ENCODE measurements at places on chromosomes 2 and 18.

GRCh38 chr2:33673937-33674336 lies 74.8 kb upstream of the FAM98A start:
- H3K4me1 ChIP-seq, result no peaks in the 10 kb centered on the region
- no peak overlapping the region for H3K4me3 ChIP-seq
- peak; percentile 34 for DNase-seq
- H3K27me3 ChIP-seq, result no peaks in the 10 kb centered on the region
- no peak overlapping the region for H3K27ac ChIP-seq

DNA sequence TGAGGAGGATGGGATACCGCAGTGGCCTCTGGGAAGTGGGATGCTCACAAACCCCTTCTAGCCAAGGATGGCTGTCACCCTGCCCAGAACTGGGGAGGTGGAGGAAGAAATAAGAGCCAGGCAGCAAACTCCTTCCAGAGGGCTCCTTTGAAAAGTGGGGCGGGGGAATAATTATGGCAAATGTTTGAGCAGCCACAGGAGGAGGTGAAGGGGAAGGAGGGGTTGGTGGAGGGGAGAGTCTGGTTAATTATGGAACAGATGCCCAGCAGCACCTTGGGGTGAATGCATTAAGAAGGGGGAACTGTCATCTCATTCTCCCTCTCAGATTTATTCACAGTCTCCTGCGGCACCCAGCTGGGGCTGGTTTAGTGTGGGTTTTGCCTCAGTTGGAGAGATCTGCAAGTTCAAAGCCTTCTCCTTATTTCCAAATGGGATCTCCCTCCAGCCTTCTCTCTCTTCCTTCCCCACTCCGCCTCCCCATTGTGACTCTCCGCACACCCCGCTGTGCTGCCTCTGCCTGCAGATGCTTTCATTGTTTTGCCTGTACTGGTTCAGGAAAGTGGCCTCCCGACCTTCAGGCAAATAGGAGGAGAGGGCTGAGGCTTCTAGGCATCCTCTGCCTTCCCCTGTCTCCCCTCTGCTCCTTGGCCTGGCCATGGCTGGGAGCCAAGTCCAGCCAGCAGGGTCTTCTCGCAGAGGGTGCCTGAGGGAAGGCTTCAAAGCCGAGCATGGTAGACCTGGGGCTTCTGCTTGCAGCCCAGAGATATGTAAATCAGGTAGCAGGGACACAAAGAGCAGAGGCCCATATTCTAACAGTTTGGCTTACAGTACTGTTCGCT lies 457.2 kb upstream of the MEX3C start:
- no peaks in the 10 kb centered on the region for H3K36me3 ChIP-seq
- H3K4me3 ChIP-seq, result no peak overlapping the region
- no peak overlapping the region for H3K27ac ChIP-seq
- H3K4me1 ChIP-seq, result no peaks in the 10 kb centered on the region
- DNase-seq, result no peak
- H3K27me3 ChIP-seq, result no peaks in the 10 kb centered on the region

GRCh38 chr18:33960417-33960816 lies 264.3 kb downstream of the NOL4 start:
- DNase-seq, result no peak
- no peaks in the 10 kb centered on the region for H3K27me3 ChIP-seq
- H3K4me1 ChIP-seq, result no peaks in the 10 kb centered on the region
- no peaks in the 10 kb centered on the region for H3K36me3 ChIP-seq

DNA sequence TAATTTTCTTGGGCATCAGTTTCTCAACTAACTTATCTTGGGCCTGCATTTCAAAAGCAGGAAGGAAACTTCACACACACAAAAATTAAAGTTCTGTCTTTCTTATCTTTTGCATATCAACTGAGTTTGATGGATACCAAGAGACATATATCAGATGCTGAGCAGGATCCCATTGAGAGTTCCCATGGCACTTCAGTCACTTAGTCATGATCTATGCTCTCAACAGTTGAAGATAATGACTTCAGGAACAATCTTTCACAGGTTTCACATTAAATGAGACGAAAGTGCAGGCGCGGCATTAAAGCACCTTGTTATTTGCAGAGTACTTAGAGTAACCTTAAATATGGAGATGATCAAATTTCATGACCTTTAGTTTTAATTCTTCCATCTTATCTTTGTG lies 2139.8 kb upstream of the CELF4 start:
- no peak for DNase-seq
- H3K4me1 ChIP-seq, result no peaks in the 10 kb centered on the region
- no peaks in the 10 kb centered on the region for H3K27me3 ChIP-seq
- no peak overlapping the region for H3K27ac ChIP-seq
- H3K4me3 ChIP-seq, result no peak overlapping the region

DNA sequence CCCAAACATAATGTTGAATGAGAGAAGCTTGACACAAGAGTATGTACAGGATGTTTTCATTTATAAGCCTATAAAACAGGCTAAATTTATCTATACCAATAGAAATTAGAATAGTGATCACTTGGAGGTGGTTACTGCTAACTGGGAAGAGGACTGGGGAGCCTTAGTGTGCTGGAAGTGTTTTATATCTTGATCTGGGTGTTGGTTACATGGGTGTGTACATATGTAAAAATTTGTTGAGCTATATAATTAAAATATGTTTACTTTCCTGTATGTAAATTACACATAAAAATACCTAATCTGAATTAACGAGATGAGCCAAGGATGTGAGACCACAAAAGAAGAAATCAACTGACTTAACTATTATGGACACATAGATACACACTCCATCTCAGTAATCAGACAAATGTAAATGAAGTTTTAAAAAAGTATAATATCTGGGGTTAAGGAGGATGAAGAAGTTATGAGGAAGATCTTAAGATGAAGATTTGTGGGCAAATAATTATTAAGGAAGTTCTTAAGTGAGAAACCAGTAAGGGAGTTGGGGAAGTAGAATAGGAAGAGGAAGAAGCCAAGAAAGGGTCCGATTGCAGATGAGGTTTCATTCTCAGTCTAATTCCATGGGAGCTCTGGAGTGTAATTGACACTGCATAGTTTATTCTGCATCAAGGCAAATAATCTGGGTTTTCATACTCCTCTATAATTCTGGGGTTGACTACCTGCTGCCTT lies 32.3 kb upstream of the NABP1 start:
- no peak for DNase-seq
- H3K4me3 ChIP-seq, result no peak overlapping the region
- H3K27ac ChIP-seq, result no peak overlapping the region
- H3K36me3 ChIP-seq, result no peaks in the 10 kb centered on the region
- H3K27me3 ChIP-seq, result no peaks in the 10 kb centered on the region

GRCh38 chr2:24233321-24233720 lies 58.5 kb downstream of the FAM228A start:
- H3K4me1 ChIP-seq, result peaks cover 7% of the 10 kb centered on the region
- DNase-seq, result peak; percentile 19
- H3K36me3 ChIP-seq, result 0 out of 2 replicates have a peak, but pooled peaks cover 3% of the 10 kb centered on the region
- H3K27me3 ChIP-seq, result no peaks in the 10 kb centered on the region

GRCh38 chr2:134175834-134176233 lies 78.0 kb upstream of the MGAT5 start:
- DNase-seq, result no peak
- no peak overlapping the region for H3K4me3 ChIP-seq
- H3K27me3 ChIP-seq, result no peaks in the 10 kb centered on the region
- H3K4me1 ChIP-seq, result peaks cover 16% of the 10 kb centered on the region
- no peaks in the 10 kb centered on the region for H3K36me3 ChIP-seq

DNA sequence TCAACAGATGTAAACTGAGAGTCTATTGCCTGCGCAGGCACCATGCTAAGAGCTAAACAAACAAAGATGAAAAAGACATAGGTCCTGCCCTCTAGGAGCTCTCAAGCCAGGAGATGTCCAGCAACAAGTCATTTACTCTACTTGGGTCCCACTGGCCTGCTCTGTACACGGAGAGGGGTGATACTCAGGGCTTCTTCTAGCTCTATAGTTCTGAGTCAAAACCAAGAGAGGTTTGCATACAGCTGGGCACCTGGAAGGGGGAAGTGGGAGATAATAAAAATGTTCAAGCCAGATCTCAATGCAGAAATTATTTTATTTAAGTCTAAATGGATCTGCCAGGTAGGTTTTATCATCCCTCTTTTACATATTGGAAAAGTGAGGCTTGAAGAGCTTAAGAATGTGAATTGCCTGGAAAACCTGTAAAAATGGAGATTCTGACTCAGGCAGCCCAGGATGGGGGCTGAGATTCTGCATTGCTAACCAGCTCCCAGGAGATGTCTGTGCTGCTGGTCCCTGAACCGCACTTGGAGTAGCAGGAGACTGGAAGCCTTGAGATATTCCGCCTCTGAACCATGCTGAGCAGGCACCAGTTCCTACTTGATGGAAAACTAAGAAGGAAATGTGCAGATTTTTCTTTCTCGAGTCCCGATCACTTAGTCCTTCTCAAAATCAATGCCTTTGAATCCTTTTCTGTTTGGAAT lies 201.1 kb downstream of the PRKCE start:
- peak; percentile 11 for DNase-seq
- no peaks in the 10 kb centered on the region for H3K27me3 ChIP-seq
- peaks cover 40% of the 10 kb centered on the region for H3K4me1 ChIP-seq

DNA sequence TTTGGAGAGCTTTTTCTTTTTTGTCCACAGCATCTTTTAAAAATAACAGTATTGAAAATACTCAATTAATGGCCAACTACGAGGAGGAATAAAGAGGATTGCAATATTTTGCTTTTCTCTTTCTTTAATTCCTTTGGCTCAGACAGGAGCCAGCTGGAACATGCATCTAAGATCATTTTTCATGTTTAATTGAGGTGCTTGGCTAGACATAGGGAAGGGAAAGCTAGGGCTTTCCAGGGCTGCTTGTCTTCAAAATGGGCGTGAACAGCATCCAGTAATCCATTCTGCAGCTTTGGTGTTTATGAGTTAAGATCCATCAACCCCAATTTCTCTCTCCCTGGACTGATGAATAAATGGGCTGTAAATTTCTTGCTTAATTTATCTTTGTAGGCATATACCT lies 323.0 kb downstream of the PTPRM start:
- no peak overlapping the region for H3K4me3 ChIP-seq
- no peaks in the 10 kb centered on the region for H3K4me1 ChIP-seq
- H3K27ac ChIP-seq, result no peak overlapping the region
- H3K36me3 ChIP-seq, result no peaks in the 10 kb centered on the region
- DNase-seq, result no peak
- H3K27me3 ChIP-seq, result no peaks in the 10 kb centered on the region

DNA sequence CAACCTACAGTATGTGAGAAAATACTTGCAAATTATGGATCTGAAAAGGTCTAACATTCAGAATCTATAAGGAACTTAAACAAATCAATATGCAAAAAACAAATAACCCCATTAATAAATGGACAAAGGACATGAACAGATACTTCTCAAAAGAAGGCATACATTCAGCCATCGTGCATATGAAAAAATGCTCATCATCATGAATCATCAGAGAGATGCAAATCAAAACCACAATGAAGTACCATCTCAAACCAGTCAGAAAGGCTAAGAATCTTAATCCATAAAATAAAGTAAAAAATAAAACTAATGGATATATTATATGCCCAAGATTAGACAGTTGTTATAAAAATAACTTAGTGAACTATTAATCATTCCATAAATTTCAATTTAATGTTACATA lies 154.0 kb downstream of the CALCRL start:
- no peaks in the 10 kb centered on the region for H3K27me3 ChIP-seq
- H3K4me1 ChIP-seq, result peaks cover 7% of the 10 kb centered on the region
- H3K36me3 ChIP-seq, result no peaks in the 10 kb centered on the region
- no peak overlapping the region for H3K4me3 ChIP-seq

DNA sequence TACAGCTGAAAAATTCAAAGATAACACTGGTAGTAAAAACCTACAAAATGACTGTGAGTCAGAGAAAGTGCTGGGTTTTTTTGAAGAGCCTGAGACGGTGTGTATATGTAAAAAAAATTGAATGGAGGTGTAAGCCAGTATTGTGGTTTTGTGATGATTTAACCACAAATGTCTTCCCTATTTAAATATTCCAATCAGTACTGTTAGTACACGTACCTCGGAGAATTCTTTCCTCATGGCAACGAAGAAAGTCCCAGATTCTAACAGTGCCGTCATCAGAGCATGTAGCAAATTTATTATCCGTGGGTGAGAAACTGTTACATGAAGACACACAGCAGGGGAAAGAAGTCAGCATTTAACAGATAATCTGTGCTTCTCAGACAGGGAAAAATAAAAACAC lies 48.1 kb downstream of the WDR33 start:
- DNase-seq, result peak; percentile 89
- H3K4me1 ChIP-seq, result peaks cover 28% of the 10 kb centered on the region
- peak overlapping the region; percentile 89 for H3K27ac ChIP-seq
- H3K4me3 ChIP-seq, result peak overlapping the region; percentile 41

DNA sequence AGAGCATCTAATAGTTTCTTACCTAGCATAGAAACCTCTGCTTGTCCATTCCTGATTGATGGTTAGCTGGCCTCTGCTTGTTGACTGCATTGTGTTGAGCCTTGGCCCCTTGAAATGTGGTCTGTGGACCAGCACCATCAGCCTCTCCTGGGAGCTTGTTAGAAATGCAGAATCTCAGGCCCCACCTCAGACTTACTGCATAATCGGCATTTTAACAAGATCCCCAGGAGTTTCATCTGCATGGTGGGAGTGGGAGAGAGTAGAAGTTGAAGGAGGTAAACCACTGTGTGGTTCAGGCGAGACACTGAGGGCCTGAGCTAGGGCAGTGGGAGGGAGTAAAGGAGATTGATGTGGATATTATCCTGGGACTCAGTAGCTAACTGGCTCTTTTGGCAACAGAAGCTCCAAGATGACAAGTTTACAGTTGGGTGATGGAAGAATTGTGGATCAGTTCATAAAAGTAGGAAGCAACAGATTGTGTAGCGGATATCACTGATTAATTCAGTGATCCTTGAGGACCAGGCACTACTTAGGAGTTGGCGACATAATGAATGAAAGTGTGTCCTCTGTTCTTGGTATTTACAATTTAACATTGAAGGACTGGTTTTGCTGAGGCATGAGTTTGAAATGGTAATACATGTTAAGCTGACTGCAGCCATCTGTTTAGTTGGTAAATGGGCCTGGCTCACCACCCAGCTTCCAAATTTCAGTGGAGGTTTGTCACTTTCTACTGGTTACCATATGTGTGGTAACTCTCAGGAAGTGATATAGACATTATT lies 20.9 kb downstream of the PHLPP1 start:
- no peak overlapping the region for H3K4me3 ChIP-seq
- H3K27me3 ChIP-seq, result no peaks in the 10 kb centered on the region
- 0 out of 2 replicates have a peak, but pooled peaks cover 3% of the 10 kb centered on the region for H3K4me1 ChIP-seq
- no peaks in the 10 kb centered on the region for H3K36me3 ChIP-seq
- no peak for DNase-seq

DNA sequence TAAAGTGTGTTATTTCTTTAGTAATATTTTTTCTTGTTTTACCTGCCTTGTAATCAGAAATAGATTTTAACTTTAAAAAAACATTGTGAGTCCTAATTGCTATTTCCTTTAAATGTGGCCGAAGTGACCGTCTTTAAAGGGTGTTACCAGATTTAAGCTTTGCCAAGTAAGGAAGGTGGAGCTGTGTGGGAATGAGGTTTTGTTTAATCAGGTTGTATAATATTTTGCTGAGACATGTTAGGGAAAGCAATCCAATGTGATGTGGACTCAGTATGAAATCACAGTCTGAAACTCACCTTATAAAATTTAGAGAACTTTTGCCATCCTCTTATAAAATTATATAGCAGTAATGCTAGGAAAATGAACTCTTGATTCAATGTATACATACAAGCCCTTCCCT lies 32.9 kb upstream of the ITPRID2 start:
- no peaks in the 10 kb centered on the region for H3K27me3 ChIP-seq
- H3K36me3 ChIP-seq, result no peaks in the 10 kb centered on the region
- no peak for DNase-seq
- no peak overlapping the region for H3K27ac ChIP-seq
- H3K4me1 ChIP-seq, result no peaks in the 10 kb centered on the region
- no peak overlapping the region for H3K4me3 ChIP-seq

- no peak overlapping the region for H3K4me3 ChIP-seq
- H3K27ac ChIP-seq, result no peak overlapping the region
- H3K4me1 ChIP-seq, result peaks cover 10% of the 10 kb centered on the region
- no peaks in the 10 kb centered on the region for H3K27me3 ChIP-seq
- DNase-seq, result no peak
Measured at GRCh38 chr2:217820091-217820819, 182.5 kb downstream of the TNS1 start.
